Temporal lobe (tissue), 4 donors: ENCODE measurements at places on chromosomes 12 and 14. TPM values are rescaled to one million over a fixed set of nuclear protein-coding genes. Genes with fewer than 3 reads are reported as not detected.

The TMEM19 gene
- total RNA-seq: 32.7 TPM

The TIGAR gene
- 2.5 TPM for total RNA-seq

The TRHDE gene
- total RNA-seq: 14.0 TPM

The MFAP5 gene
- 1.7 TPM for total RNA-seq

The LMBR1L gene
- total RNA-seq: 59.5 TPM

The FGF6 gene
- total RNA-seq: not detected

The MANSC1 gene
- total RNA-seq: 2.5 TPM

The CEBPE gene
- not detected for total RNA-seq

The CLEC4D gene
- not detected for total RNA-seq

The SMOC1 gene
- 22.6 TPM for total RNA-seq

The LUM gene
- 16.7 TPM for total RNA-seq

The NKX2-1 gene
- total RNA-seq: 0.49 TPM

The PRKD1 gene
- total RNA-seq: 18.9 TPM

The BEST3 gene
- total RNA-seq: 0.25 TPM

The ARHGAP9 gene
- 0.25 TPM for total RNA-seq

The MYO1A gene
- not detected for total RNA-seq

The CDKN3 gene
- total RNA-seq: 3.2 TPM

The PLD4 gene
- total RNA-seq: 1.2 TPM
